ENCODE measurements at places on chromosomes 11 and 22.

DNA sequence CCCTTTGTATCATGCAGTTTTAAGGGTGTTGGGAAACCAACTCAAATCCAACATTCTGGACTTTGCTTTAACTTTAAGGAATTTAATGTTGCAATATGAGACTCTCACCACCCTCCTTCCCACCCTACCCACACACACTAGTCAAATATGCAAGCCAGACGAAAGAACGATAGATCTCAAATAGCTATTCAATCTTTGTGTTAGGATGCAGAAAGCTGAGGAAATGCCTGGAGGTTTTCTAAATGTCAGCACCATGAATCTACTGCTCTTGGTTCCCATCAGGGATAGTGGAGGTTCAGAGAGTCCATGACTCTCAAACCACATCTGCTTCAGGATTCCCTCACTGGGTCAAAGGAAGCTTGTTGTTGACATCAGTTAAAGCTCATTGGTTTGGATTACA, 33.7 kb downstream of the EXPH5 start:
- DNase-seq: no peak

GRCh38 chr22:43850529-43850928, 11.8 kb downstream of the SULT4A1 start:
- peak; percentile 45 for DNase-seq

DNA sequence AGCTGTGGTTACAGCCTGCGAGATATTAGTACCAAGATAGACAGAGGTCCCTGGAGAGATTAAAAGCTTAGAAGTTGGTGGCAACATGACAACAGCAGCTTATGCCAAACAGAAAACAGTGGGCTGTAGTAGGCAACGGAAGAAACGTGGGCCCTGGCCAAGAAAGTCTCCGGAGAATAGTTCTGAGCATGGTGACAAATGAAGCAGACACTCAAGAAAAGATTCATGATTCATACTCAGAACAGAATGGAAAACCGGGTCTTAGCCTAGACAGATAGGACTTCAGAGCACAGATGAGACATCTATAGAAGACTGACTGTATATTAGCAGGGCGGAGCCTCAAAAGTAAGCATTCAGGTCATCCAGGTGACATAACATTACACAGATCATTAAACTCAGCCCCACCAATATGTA, 727.4 kb downstream of the ETS1 start:
- no peak for DNase-seq

DNA sequence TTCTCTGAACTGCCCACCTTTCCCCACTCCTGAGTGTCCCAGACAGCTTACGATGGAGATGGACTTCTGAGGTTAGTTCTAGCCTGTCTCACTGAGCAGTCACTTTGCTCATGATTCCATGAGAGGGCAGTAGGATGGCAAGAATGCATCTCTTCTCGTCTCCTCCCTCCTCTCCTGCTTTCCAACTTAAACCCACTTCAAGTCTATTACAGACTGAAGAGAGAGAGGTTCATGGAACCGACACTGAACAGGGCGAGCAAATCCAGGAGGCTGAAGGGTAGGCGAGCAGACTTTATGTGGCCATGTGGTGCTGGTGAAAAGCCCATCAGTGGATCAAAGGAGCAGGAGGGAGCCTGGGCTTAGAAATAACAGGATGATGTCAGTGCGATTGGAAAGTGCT, 38.6 kb downstream of the CEP164 start:
- no peak for DNase-seq

DNA sequence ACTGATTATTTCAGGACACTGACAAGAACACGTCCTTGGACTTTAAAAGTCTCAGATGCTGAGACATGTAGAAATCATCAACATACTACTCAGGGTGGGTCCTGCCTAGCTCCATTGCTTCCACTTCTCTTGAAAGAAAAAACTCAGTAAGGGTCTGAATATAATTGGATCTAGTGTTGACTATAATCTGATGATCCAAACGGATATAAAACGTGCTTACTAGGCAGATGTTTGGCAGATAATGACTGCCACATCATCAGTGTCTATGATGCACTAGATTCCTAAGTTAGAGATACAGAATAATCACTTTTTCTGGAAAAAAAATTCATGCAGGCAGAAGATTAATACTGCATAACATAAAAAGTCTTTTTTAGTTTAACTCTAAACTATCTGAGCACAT, 21.6 kb downstream of the GUCY1A2 start:
- no peak for DNase-seq

DNA sequence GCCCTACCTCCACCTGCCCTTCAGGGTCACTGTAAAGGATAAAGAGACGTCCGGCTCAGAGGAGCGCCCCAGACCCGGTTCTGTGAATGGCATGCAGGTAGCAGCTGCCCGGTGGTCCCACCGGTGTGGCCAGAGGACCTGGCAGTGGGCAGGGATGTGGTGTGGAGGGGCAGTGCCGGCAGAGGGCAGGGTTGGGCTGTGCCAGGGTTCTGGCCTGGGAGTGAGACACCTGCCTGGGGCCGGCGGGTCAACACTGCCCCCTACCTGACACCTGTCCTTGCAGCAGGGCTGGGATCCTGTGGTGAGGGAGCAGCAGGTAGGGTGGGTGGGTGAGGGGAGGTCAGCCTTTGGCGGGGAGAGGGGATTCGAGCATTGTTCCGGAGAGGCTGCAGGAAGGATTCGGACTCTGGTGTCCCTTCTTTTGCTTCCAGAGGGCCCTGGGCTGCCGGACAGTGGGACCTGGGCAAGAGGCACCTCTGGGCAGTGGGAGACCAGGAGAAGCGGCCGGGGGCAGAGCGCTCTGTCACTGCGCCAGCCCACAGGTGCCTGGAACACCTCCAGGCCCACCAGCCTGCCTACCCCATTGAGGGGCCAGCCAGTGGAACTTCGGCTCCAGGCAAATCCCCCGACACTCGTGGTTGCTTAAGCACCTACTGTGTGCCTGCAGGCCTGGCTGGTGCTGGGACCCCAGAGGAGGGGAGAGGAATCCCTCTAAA, 1.6 kb upstream of the PHLDA2 start:
- peak; percentile 94 for DNase-seq

DNA sequence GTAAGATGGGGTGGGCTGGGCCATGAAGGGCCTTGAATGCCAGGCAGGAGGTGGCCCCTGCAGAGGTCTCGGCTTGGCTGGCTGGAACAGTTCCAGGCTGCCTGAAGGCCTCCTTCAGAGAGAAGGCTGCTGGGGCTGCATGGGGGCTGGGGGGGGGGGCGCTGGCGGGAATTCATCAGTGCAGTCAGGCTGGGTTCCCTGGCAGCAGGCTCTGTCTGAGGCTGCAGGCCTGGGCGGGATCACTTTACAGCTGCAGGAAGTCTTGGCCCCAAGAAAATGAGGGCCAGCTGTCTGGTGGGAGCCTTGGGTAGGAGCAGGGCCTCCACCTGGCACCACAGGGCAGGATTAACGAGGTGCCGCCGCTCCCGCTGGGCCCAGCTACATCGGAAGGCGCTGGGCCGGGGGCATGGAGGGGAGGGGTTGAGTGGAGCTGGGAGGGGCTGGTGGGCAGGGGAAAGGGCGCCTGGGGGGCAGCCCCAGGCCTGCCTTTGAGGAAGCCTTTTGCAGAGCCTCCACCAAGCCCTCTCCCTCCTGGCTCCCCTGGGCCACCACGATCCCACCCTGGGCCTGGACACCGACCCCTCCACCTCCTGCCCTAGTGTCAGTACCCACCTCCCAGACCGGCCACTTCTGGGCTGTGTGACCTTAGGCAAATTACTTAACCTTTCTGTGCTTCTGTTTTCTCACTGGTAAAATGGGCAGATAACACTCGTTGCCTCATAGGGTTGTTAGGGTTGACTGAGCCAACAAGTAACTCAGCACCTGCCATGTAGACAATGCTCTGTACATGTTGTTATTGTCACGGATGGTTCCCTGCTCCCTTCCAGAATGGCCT, 31.0 kb upstream of the HMOX1 start:
- peak; percentile 69 for DNase-seq

Measured in upper lobe of right lung (tissue), 1 donor.